ENCODE measurements at places on chromosomes 5 and 9.

- DNase-seq = peak; percentile 20
Measured at GRCh38 chr5:96660971-96661854, 963 bp upstream of the CAST start.

GRCh38 chr5:94746731-94747124, 128.3 kb downstream of the SLF1 start:
- no peak for DNase-seq

- no peak for DNase-seq
Measured at GRCh38 chr9:5274770-5275169, 29.7 kb downstream of the RLN2 start.

DNA sequence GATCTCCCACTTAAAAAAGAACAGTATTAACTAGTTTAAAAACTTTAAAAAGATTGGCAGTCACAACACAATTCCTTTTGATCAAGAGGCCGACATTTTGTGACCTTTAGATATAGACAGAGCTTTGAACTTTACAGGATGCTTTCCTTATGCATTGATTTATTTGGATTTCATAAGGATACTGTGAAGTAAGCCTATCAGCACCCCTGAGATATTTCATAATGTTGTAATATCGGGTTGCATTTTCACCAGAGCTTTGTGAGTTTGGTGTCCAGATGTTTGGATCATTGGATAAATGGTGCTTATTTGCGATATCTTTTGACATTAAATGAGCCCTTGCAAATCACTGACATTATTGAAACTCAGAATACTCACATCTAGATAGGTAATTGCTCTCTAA, 7.7 kb downstream of the PALM2AKAP2 start:
- DNase-seq = no peak

DNA sequence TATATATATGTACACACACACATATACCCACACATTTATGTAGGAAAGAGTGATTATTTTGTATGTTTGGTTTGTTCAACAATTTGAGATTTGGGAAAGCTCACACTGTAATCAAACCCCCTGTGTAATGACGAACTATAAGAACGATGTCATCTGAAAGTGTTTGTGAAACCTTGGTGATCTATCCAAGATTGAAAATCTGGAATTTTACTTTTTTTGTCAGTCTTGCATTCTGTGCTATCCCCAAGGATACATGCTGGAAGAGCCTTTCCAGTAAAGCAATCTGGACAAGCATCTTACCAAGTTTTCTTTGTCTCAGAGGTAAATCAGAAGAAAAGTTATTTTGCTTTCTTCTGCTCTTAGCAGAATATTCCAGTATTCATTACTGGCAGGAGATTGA, 23.3 kb downstream of the SGCD start:
- DNase-seq = no peak

- no peak for DNase-seq
Measured at GRCh38 chr9:25350011-25350410, 328.2 kb downstream of the TUSC1 start.

DNA sequence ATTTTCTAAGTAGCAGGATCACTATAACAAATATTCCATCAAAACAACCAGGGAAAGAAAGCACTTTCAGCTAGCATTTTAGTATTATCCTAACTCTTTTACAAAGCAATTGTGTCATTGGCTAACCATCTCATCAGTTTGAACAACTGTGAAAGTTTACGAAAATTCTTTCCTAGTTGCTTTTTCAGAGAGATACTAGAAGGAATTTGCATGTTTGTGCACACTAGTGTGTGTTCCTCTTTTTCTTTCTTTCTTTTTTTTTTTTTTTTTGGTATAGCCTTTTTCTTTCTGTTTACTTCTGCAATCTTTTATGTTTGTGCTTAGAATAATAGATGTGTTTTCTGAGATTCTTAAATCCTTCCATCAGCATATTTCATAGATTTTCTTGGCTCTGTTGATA, 124.7 kb upstream of the SEMA6A start:
- DNase-seq = no peak

- no peak for DNase-seq
Measured at GRCh38 chr5:109691996-109692395, 2.3 kb downstream of the MAN2A1 start.

- no peak for DNase-seq
Measured at GRCh38 chr5:4083591-4084337, 488.1 kb downstream of the IRX1 start.

- no peak for DNase-seq
Measured at GRCh38 chr5:2239201-2239910, 356.6 kb upstream of the IRX4 start.

GRCh38 chr5:98513380-98513779, 260.1 kb upstream of the RGMB start:
- no peak for DNase-seq

- DNase-seq = no peak
Measured at GRCh38 chr5:63233911-63234310, 655.3 kb downstream of the LRRC70 start.

GRCh38 chr9:34179213-34180136, 632 bp downstream of the UBAP1 start:
- no peak for DNase-seq

- DNase-seq = no peak
Measured at GRCh38 chr9:17888066-17888465, 309.2 kb downstream of the SH3GL2 start.

- no peak for DNase-seq
Measured at GRCh38 chr5:105924366-105924765, 1746.4 kb downstream of the EFNA5 start.

- DNase-seq = no peak
Measured at GRCh38 chr5:40093550-40093949, 586.2 kb upstream of the PTGER4 start.

DNA sequence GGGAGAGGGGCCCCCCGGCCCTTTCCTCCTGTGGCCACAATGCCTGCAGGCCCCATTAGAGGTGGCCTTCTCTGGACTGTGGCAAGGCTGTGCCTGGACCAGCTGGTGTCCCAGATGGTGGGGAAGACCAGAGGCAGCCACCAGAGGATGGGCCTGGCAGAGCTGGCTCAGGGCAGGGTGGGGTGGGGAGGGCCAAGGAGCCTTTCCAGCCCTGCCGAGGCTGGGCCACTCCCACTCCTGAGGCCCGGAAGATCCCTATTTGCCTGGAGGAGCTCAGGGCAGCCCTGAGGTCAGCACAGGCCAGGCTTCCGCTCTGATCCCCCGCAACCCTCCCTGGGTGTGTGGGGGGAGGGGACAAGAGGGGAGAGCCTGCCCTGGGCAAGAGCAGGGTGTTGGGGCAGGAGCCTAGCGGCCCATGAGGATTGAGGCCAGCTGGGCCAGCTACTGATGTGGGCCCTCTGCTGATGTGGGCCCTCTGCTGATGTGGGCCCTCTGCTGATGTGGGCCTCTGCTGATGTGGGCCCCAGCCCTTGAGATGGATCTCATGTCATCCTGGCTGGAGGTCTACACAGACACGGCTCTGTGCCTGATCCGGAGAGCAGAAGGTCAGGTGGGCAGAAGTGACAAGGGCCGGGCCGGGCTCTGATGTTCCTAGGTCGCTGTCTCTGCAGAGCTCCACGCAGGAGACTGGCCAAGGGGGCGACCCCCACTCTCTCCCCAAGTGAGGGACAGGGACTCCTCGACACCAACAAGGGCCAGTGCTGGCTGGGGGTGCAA, 6.0 kb downstream of the MRPS2 start:
- DNase-seq = no peak

- no peak for DNase-seq
Measured at GRCh38 chr9:128143525-128144238, 5.6 kb upstream of the LCN2 start.

GRCh38 chr9:9045572-9045971, 1246.0 kb upstream of the DMAC1 start:
- no peak for DNase-seq

DNA sequence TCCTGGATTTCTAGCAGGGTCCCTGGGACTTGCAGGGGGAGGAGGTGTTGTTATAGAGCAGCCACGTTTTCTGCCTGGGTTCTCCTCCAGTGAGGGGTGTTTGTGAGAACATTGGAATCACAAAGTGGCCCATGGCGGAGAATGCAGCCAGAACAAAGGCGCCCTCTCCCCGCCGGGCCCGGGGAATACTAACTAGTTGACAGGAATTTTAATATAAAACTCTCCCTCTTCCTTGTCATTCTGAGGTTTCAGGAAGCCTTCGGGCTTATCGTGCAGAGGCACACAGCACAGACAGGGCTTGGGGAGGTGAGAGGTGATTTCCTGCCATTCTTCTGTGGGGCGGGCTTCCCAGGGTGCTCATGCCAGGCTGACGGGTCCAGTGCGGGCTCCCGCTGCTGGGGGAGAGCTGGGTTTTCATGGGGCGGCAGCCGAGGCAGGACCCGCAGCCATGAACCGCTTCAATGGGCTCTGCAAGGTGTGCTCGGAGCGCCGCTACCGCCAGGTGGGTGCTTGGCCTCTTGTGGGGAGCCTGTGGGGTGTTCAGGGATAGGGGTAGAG, 37.7 kb downstream of the RGS3 start:
- no peak for DNase-seq

DNA sequence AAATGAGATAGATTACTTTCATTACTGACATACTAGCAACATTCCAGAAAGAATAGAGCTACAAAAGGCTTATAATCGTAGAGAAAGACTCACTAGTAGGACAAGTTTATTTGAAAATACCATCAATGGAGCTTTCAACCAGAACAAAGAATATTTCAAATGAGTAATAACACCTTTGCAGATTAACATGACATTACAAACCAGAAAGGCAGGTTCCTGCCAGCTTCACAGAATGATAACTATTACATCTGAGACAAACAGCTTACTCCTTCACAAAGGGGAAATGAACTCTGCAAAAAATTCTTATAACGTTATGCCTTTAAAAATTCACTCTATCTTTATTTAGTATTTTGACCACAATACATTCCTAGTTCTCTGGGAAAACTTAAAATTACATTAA, 103.1 kb downstream of the EPB41L4A start:
- no peak for DNase-seq

GRCh38 chr5:152514827-152515397, 109.8 kb upstream of the NMUR2 start:
- no peak for DNase-seq

DNA sequence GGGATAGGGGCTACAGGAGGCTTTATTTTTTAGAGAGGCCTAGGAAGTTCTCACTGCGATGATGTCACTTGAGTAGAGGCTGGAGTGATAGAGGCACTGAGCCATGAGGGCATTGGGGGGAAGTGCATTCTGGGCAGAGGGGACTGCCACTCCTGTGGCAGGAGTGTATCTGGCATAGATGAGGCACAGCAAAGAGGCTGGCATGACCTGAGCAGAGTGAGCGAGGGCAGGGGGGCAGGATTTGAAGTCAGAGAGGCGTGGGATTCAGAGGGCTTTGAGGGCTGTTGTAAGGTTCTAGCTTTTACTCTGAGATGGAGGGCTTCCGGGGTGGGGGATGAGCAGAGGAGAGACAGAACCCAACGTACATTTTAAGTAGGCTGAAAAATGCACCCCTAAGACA, 91.9 kb upstream of the SH3PXD2B start:
- DNase-seq = no peak

GRCh38 chr5:65817931-65818330, 95.9 kb downstream of the NLN start:
- no peak for DNase-seq

- no peak for DNase-seq
Measured at GRCh38 chr5:31481531-31482165, 50.2 kb downstream of the DROSHA start.

- DNase-seq = no peak
Measured at GRCh38 chr5:118701791-118702190, 286.6 kb downstream of the DTWD2 start.

- no peak for DNase-seq
Measured at GRCh38 chr5:36730537-36731216, 124.3 kb downstream of the SLC1A3 start.

DNA sequence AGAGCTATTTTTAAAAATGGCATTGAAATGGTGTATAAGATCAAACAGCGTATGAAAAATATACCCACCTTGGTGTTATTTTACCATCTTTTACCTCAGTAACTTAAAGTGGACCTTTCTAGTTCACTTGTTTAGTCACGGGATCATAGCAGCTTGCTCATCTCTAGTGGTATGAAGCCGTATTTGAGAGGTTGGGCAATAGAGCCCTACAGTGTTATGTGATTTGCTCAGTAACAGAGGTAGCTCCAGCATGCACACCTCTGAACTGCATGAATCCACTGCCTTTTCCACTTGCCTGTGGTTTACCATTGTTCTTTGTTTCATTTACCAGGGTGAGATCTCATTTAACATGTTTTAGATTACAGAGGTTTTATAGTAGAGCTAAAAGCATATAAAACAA, 134.4 kb downstream of the ATG10 start:
- no peak for DNase-seq

DNA sequence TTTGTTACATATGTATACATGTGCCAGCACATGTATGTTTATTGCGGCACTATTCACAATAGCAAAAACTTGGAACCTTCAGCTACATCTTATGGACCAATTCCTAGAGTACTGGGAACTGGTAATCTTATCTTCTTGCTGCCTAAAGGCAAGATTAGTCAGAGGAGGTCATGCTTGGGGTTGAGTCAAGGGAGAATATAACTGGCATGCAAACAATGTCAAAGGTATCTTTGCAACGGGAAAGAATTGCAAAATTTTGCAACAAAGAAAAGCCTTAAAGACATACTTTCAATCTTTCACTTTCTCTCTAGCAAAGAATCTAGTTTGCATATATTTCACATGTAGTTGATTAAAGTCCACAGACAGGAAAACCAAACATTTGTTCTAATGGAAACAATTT, 145.2 kb downstream of the EDIL3 start:
- no peak for DNase-seq

- peak; percentile 58 for DNase-seq
Measured at GRCh38 chr5:147822686-147823491, 8.6 kb downstream of the SPINK1 start.

DNA sequence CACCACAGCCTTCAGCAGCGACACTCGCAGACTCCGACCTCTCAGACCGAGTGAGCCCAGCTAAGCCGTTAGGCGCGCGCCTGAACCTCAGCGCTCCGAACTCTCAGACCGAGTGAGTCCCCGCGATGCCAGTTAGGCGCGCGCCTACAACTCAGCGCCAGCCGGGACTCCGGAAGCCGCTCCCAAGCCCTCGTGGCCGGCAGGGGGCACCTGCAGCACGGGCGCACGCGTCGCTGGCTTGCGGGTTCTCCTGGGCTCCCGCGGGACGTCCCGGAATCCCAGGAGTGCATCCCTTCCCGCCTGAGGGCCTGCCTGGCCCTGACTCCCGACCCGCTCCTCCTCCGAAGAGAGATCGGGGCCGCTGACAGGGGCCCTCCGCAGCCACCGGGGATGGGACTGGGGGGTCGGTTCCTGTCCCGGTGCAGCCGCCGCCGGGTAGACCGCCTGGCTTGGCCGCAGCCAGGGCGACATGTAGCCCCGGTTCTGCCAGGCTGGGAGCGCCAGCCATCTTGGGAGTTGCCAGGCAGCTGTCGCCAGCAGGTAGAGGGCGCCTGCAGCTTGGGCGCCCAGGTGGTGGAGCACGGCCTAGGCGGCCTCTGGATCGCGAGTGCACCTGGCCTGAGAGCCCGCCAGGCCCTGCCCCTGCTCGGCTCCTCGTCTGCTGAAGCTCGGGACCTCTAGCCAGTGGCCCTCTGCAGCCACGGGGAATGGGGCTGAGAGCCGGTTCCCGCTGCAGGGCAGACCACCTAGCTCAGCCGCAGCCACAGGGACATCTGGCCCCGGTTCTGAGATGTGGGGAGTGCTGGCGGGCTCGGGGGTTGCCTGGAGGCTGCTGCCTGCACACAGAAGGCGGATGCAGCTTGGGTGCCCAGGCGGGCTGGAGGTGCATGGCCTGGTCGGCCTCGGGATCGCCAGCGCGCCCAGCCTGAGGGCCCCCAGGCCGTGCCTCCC, at the start of gene ANKRD18A:
Gene ANKRD18A (minus strand): TSS at position 114 of the 951 bp plus-strand sequence. CDS start 311 bp downstream, outside the sequence.
- peak; percentile 72 for DNase-seq
